ENCODE measurements at places on chromosomes 3 and 15.

DNA sequence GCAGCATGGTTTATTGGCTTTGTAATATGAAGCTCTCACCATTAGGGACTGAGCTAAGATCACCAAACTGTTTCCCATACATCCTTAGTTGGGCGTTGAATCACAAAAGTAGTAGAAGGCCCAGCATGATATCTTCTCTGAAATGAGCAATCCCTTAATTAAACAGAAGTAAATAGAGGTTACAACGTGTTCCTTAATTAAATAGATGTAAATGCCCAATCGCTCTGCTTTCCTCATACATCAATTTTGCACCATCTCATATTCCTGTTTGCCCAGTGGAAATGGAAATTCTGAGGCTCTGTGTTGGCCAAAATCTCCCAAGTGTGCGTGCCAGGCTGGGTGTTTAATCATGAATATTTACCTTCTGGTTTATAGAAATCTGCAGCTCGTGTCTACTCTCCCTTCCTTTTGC is 107.4 kb upstream of the FOXB1 start:
- no peak for DNase-seq

DNA sequence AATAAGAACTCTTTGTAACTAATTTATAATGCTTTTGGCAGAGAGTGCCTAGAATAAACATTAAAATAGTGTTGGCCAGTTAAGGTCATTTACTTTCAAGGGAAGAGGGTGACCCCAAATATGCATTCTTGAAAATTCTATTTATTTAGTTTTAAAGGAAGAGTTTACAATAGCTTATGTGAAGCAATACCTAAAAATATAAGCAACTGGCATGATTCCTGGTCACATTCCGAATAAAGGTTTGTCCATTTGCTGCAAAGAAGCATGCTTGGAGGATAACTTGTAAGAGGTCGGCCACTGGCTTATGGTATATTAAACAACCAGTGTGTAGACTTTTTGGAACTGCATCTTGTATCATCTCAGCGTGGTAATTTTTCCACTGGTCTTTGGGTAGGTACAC is 10.2 kb downstream of the MITF start:
- no peak for DNase-seq

DNA sequence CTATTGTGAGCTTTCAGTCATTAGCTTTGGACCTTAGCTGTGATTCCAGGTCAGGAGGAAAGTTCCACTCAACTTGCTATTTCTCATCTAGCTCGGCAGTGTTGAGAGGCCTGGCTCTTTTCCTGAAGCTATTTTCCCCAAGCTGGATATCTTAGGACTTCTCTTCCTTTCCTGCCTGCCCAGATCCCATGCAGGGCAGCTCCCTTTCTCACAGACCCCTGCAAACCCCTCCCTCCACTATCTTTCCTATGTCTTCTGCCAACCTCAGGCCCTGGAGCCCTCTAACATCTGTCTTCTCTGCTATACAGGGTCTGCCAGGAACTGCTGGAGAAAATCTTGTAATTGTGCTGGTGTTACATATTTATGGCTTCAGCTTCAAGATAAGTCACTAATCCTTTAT is 49.6 kb downstream of the SH3GL3 start:
- DNase-seq, result no peak

GRCh38 chr3:143099690-143100089 is 19.9 kb upstream of the CHST2 start:
- DNase-seq, result no peak

DNA sequence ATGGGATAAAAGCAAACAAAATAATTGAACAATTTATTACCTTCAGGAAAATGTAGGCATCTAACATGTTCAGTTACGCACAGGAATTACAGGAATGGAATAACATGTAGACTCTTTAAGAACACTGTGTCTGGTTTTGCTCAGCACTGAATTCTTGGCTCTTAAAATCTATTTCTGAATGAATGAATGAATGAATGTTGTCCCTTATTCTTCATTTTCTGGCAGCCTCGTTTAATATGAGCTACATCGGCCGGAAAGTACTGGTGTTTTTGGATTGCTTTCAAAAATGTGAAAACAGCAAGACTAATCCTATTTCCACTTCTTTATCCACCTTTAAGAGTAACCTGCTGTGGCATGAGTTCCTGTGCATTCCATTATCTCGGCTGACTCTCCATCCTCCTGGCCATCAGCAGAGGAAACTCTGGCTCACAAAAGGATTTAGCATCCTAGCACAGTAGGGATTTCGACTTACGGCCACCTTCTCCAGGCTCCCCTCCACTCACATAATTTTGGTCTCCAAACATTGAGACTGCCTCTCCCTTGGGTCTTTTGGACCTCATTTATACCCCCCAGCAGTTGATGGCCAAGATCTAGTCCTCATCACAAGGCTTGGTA is 145.3 kb downstream of the FOXP1 start:
- DNase-seq, result no peak

DNA sequence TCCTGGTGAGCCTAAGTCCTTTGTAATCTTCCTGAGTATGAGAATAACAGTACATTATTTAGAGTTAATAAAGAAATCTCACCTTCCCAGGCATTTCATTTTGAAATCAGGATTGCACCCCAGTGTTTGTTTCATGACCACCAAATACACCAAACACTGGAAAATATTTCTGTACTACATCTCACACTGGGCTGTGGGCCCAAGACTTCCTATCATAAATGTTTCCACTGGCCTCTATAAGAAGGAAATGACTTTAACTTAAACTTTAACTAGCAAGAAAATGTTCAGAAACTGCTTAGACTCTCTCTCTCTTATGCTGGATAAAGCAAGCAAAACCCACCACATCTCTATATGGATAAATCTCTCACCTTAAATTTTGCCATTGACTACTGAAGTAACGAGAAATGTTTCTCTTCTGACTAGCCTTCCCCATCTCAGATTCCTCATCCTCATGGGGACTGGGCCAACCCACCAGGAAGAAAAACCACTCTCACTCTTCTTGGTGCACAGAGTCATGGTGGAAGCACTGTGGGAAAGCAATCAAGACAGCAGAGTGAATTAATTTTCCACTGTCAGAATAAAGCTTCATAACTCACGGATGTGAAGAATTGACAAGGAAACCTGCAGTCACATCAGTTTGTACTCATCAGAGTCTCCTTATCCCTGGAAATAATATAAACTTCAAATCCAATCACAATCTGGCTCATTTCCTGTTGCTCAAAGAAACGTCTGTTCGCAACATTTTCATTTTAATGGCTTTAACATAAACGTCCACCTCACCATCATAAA is 859.6 kb downstream of the EPHA3 start:
- DNase-seq, result no peak

DNA sequence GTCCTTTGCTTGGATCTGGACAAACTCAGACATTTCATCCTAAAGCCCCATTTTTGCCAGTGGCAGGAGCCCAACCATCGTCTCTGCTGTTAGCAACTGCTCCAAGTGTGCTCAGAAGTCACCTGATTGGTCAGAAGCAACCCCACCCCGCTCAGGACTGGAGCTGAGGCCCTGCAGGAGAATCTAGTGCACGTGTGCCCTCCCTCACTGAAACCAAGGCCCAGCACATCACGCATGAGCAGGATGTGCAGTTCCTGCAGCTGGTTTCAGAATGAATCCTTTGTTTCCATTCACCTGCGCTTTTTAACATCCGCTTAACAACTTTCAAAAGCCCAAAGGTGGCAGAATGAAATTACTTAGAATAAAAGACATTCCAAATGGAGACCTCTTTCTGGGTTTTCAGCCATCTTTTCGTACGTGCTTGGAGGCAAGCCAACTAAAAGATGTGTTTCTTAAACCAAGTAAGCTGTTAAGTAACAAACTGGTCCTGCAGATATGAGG is 81.2 kb downstream of the SRGAP3 start:
- DNase-seq, result peak; percentile 77

- no peak for DNase-seq
These were observed 16.8 kb upstream of the FMN1 start for GRCh38 chr15:33211176-33211808.

DNA sequence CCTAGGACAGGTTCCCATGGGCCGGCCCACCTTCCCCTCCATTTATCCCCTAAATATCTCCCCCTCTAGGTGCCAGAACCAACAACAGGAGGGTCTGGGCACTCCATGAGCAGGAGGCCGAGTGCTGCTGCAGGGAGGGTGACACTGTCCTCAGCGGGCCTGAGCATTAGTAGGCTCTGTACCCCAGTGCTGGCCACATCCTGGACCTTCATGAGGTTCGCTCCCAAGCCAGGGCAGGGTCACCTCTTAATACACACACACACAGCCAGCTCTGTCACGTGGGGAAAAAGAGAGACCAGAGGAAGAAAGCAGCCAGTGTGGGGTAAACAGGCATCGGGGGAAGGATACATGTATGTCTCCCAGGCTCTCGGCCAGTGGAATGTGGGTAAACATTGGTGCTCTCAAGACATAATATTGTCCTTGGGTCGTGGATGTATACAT is 27.9 kb upstream of the SEMA3F start:
- no peak for DNase-seq

DNA sequence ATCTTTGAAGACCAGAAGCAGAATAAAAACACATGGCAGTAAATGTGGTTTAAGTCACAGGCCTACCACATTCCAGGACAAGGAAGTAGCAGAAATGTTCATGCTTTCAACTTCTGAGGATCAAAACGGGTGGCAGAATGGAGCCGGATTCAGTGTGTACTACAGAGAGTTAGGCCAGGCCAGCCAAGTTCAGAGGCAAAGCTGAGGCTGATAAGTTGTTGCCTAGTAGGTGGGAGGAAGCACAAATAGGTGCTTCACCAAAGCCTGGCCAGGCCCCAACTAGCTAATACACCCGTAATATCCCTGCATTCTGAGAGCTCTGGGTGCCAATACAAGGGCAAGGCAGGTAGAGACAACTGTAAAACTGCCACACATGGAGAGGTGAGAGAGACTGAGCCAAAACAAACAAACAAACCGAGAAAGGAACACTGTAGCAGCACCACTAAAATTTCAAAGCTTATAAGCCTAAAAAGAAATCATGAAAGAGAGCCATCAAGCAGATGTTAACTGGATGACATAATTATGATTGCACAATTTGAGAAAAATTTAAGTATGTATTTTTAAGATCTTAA is 156.4 kb upstream of the CBLB start:
- DNase-seq, result no peak

- peak; percentile 16 for DNase-seq
These were observed 47.9 kb downstream of the KLF13 start for GRCh38 chr15:31374489-31374888.

DNA sequence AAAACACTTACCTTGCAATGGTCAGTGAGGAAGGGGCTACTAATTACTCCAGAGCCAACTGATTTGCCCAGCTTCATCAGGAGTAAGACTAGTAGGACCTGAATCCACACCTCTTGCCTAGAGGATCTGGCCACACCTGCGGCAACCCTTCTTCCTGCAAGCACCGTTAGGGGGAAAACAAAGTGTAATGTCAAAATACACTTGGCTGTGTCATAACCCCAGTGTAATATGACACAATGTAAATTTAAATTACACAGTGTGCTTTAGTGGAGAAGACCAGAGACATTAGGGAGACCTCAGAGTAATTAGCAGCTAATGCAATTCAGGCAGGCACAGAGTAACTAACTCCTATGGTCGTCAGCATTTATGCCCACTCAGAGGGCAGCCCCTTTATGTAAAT is 308.5 kb upstream of the ARRDC4 start:
- DNase-seq, result no peak

GRCh38 chr3:52521881-52522650 is 11.6 kb downstream of the NT5DC2 start:
- DNase-seq, result no peak

DNA sequence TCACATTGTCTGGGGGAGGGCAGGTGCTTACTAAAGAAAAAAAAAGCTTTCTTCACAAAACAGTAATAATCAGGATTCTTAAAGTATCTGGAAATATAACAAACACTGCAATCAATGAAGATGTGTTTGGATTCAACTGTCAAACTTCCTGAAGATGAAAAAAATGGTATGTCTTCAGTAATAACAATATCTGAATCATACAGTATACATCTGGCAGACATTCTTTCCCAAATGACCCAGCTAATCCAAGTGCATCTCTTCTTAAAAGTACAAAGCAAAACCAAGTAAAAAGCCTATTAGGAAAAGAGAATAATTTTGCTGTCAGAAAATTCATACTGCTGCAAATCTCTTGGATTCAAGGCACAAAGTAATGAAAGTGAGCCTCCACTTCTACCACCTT is 145.0 kb upstream of the MCTP2 start:
- DNase-seq, result no peak

GRCh38 chr3:47540281-47540680 is 26.8 kb upstream of the ELP6 start:
- DNase-seq, result no peak

DNA sequence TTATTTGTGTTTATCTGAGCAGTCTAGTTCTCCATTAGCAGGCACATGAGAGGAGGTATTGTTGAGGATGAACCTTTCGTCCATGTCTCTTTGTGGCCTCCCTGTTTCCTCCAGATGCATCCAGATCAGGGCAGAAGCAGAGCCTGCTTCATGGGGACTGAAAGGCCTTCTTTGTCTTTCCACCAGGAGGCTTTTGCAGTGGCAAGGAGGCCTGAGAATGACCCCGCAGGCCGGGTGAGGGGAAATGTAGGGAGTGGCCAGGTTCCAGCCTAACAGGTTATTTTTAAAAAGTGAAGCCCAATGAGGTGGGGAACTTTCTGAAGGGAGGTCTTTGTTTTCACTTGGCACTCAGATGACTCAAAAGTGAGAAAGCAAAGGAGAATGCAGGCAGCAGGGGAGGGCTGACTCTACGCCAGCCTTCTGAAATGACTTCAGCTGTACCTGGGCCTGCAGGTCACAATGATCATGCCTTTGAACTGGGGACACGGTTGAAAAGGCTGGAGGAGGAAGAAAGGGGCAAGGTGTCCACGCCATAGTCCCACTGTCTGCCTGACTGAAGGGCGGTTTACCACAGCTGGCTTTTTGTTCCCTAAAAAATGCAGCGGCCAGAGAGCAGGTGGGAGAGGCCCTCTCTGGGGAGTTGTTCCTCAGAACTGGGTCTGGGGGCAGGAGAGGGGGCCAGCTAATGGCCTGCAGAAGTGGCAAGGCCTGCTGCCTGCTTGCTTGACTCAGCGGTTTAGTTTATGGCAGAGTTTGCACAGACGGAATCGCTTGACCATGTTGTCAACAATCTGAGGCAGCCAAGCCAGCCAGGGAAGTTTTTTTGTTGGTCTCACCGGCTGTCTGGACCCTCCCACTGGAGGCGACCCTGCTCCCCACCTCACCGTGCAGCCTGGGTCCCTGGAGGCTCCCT is 28.7 kb downstream of the CMTM7 start:
- DNase-seq, result peak; percentile 61

- DNase-seq, result peak; percentile 53
These were observed 63.7 kb downstream of the DCLK3 start for GRCh38 chr3:36700537-36701248.
